Stimulated activated CD4-positive, alpha-beta T cell treated with anti-CD3 and anti-CD28 coated beads, Interleukin-1b, Interleukin-23, amount 100 ng/mL, for 1 hour (primary cell): ENCODE measurements at places on chromosomes 5 and 9.

DNA sequence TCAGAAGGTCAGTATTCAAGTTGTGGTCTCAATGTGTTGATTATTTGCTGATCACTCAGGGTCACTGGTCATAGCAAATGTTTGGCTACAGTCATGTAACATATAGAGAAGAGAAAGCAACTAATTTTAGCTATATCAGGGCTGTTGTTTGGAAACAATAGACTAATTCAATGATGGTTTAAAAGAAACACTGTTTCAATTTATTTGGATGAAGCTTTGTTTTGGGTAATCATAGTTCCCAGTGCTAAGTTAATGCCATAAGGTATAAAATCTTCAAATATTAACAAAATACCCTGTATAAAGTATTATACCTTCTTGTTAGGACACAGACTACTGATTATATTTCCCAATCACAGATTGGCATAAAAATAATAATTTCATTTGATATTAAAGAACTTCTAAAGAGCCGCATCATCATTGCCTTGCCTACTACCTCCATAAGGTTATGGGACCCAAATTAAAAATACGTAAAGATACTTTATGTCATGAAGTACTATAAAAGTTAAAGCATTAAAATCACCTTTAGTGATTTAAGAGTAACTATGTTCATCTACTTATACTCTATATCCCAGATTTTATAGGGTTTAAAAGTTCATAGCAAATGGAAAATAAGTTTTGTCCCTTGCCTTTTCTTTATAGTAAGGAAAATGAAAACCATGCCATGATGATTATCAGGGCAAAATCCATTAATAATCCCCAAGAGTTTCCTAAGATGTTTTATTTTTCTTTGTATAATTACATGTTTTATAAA, 6.0 kb downstream of the NR3C1 start:
- no peak for DNase-seq

- no peak for DNase-seq
These were observed 1.0 kb downstream of the CEMIP2 start for GRCh38 chr9:71767163-71767775.

DNA sequence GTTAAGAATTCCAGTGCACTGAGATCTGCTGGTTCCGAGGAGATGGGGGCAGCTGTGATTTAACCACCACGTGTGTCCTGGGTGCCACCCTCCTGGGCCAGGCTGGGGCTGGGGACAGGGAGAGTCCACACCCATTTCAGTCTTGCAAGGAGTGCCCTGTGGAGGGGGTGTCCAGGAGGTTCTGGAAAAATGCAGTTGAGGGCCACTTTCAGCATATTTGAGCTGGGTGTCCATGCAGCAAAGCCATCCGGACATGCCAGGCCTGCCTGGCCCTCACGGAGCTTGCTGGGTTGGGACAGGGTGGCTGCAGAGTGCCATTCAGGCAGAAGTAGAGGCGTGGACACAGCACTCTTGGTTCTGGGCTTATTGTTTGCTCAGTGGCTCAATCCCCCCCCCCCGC, 68.1 kb downstream of the NEK6 start:
- no peak for DNase-seq

GRCh38 chr5:37754976-37755375, 84.9 kb downstream of the GDNF start:
- DNase-seq = no peak

GRCh38 chr9:108854641-108855528, 901 bp downstream of the ACTL7B start:
- no peak for DNase-seq

DNA sequence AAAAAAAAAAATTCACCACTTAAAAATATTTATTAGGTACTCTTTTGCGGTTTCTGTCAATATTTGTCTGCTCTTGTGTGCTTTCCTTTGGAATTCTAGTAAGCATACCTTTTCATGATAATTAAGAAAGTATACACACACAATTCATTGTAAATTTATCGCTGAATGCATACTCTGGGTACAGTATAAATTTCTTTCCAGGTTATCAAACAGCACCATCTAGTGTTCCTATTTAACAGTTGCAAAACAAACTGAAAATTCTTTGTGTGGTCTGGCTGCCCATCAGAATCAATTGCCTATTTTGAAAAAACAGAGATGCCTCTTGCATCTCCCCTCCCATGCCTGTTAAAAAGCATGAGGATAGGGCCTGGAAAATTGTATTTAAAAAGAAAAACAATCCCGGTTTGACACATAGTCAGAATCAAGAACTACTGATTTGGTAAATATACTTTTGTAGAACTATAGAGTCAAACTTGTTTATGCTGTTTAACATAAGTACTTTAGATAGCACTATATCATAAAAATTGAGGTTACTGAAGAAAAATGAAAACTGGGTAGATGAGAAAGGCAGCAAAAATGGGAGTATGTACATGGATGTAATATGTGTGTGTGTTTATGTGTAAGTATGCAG, 16.2 kb downstream of the PGGT1B start:
- no peak for DNase-seq

DNA sequence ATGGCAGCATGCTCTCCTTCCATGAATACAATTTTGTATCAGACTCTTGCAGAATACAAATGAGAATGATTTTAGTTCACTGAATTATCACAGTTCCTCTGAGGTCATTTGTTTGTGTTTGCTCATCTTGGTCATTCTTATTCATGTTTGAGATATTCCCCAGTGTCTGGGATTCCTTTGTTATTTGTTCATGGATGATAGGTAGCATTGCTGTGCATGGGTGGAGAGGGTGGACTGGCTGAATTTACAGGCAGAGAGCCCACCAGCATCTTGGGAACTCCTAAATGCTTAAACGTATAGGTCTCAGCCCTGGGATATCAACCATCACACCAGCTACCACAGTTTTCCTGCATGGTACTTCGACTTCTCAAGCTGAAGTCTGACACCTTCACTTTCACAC, 459.8 kb downstream of the CCDC171 start:
- DNase-seq = no peak

- no peak for DNase-seq
These were observed 37.0 kb downstream of the TRIM32 start for GRCh38 chr9:116724123-116724522.

DNA sequence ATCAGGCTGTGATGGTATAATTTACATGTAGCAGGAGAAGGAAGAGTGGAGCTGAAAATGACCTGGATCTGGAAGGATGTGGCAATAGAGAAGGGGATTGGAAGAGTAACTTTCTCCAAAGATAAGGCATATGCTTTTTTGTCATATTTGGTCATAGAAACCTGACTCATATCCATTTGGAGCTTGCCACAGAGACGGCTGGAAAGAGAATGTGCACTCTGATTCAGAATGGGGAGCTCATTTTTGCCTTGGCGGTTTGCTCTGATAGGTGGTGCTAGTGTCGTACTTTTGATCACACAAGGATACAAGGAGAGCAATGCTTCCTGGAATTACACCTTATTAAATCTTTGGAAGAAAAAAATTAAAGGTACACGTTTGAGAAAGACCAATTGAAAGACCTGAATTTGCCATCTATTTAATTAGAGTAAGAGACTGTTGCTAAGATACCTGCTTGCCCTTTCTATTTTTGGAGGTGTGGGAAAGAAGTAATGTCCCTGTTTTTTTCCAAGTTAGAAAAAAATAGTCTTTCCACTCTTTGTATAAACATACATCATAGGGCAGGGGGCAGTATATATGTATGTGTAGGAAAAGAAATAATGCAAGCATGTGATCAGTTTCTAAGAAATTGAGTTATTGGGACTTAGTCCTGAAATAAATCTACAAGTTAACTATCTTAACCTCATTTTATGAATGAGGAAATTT, 5.4 kb downstream of the LSM11 start:
- DNase-seq = no peak

- no peak for DNase-seq
These were observed 82.0 kb downstream of the PHF2 start for GRCh38 chr9:93658184-93658925.

DNA sequence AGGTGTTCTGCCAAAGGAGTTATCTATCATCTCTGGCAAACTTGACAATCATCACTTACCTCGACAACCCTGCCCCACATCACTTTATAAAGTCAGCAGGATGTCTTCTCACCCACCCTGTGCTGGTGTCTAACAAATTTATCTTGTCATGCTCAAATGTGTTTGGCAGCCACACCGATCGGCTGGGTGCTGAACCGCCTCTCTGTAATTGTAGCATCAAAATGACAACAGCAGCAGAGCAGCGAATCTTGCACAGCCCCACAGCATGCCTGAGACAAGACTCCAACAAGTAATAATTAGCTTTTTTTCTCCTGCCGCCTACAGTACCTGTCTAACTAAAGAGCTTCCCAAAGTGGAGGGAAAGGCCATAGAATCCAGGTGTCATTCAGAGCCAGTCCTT, 176.2 kb downstream of the NR3C1 start:
- no peak for DNase-seq

DNA sequence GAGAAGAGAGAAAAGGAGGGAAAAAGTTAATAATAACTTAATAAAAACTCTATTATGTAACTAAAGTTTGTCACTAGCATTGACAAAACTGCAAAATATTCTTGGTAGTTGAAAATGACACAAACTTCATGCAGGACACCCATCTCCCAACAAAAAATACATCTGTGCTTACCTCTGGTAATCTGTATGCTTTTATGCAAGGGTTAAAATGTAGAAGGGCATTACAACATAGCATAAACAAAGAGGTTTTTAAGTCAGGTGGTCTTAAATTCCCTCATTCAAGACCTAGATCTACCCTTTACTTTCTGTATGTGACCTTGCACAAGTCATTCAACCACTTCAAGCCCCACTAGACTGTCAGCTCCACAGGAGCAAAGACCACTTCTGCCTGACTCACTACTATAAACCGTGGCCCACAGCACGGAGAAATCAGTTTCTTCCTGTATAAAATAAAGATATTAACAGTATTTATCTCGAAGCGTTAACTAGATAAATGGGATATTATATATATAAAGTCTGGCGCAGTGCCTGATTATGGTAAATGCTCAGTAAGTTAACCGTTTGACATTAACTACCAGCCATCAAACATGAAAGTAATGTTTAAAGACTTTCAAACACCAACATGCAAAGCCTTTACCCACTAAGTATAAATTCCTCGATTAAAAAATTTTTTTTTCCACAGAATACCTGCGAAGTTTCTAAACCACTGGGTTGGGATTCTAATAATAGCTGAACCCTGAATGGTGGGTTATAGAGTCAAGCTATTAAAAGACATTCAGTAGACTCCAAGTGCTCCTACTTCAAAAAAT, 2.0 kb downstream of the FBXL17 start:
- no peak for DNase-seq

GRCh38 chr5:137706841-137707240, 29.0 kb downstream of the KLHL3 start:
- no peak for DNase-seq

DNA sequence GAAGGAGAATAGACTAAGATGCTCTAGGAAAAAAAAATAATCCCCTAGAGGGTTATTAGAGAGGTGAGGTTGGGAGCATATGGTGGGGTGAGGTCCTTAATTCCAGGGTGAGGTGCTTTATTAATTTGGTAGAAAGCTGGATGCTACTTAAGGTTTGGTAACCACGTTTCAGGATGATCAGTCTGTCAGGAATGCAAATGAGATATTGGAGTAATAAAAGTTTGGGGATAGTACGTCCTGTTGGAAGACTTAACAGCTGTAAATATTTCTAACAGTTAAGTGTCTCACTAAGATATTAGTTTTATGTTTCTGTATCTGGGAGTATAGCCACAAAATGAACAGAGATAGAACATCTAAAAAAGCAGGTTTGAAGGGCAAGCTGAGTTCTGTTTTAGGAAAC, 578.9 kb downstream of the CETN3 start:
- no peak for DNase-seq

DNA sequence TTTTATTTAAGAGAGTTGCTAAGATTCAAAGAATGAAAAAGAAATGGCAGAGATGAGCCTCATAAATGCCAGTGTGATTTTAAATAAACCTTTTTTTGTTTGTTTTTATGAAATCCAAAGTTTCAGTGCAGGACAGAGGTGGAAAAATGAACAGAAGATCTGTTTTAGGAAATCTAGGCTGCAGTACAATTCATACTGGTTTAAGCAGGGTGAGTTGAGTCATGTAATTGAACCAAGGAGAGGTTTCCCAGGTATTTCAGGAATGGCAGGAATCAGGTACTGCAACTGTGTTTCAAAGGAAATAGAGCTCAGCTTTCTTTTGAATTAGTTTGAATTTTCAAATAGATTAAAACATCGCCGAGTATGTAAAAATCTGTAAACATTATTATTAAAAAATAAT, 3.0 kb upstream of the ANKRD31 start:
- no peak for DNase-seq

- DNase-seq = no peak
These were observed 8.4 kb downstream of the SPEF2 start for GRCh38 chr5:35626108-35626507.

GRCh38 chr5:143044265-143044664, 274.1 kb downstream of the ARHGAP26 start:
- DNase-seq = no peak

DNA sequence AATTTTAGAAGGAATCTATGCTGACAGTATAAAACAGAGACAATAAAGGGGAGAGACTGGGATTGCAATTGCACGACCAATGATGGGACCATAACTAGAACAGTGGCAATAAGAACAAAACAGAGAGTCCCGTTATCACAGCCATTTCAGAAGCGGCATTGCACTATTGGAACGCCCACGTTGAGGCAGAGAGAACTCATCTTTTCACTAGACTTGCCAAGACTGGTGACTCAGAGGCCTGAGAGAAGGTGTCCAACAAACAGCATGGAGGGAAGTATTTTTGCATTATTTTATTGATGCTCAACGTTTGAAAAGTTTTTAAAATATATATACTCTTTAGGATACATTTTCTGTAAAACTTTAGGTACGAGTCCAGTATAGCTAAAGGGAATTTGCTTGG, 737.7 kb downstream of the TLE1 start:
- no peak for DNase-seq

GRCh38 chr9:24518545-24518944, 27.2 kb downstream of the IZUMO3 start:
- DNase-seq = no peak

GRCh38 chr5:173412566-173412965, 84.4 kb upstream of the STC2 start:
- no peak for DNase-seq

DNA sequence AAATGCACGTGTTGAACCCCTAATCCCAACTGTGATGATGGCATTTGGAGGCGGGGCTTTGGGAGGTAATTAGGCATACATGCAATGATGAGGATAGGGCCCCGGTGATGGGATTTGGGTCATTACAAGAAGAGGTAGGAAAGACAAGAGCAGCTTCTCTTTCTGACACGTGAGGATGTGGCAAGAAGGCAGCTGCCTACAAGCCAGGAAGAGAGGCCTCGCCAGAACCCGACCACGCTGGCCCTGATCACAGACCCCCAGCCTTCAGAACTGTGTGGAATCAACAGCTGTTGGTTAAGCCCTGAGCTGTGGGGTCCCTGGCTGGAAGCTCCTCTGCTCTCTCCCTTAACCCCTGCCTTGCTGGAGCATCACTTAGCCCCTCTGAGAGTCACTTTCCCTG, 57.5 kb downstream of the COL23A1 start:
- DNase-seq = no peak

DNA sequence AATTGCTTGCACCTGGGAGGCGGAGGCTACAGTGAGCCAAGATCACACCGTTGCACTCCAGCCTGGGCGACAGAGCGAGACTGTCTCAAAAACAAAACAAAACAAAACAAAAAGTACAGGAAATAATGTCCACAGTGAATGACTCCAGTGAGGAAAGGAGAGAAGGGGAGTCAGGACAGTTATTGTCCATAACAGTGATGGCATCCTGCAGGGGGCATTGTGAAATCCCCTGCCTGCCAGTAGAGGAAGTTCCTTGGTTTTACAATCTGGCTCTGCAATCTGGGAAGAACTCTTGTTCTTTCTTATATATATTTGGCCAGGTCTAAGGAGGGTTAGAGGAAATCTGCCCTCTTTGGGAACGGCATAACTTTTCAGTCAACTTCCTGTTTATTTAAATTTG, 8.2 kb downstream of the SH3GL2 start:
- no peak for DNase-seq

- DNase-seq = no peak
These were observed 29.4 kb downstream of the SLC1A3 start for GRCh38 chr5:36635721-36636390.
